EL (cell line): ENCODE measurements at places on chromosomes 3 and 15.

DNA sequence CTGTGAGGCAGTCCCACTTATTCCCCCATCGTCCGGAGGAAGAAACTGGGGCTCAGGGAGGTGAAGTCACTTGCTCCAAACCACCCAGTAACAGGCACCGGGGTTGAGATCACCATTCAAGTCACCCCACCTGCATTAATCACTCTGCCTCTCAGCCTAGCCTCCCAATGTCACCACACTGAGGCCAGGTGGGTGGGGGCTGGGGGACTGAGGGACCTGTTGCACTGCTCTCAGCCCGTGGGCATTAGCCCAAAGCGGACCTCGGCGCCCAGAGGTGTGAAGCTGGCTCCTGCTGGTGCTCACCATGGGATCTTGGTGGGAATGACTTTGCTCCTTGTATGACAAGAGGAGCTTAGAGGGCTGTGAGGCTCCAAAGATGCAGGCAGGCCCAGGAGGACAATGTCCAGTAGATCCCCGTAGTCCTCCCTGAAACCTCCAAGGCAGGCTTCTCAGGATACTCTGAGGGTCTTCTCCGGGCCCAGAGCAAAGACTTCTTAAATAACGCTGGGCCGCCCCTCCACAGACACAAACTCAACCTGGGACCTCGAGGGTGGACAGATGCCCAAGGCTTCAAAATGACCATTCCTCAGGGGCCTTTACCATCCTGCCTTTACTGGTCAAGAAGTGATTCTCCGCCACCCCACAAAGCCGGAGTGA lies 1.7 kb downstream of the NT5DC2 start:
- no peak for DNase-seq

- DNase-seq: no peak
Measured at GRCh38 chr3:16059081-16059537, 115.4 kb upstream of the GALNT15 start.

GRCh38 chr3:38690185-38690584 lies 40.7 kb upstream of the SCN5A start:
- no peak for DNase-seq

DNA sequence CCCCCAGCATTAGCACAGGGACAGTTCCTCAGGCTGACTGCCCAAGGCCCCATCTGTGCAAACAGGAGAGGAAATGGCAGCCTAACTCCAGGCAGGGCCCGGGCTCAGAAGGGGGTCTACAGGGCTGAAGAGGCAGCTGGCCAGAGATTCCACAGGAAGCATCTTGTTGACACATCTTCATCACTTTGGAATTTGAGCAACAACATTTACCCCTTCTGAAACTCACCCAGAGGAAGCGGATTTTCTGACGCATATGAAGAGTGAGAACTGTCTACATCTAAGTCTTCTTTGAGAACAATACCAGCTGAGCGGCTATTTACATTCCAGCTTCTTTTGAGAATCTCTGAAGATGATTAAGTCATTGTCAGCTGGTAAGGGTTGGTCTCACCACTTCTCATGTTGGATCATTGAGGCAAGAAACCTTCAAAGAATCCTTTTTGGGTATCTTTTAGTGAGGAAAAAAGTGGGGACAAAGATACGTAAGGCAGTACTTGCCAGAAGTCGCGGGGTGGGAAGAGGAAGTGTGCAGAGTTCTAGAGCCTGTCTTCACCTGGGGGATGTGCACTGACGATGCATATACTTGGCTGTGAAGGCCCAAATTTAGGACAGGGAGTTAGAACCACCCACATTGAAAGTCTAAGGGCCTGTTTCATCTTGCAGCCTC lies 25.4 kb upstream of the SRP14 start:
- DNase-seq: peak; percentile 87

DNA sequence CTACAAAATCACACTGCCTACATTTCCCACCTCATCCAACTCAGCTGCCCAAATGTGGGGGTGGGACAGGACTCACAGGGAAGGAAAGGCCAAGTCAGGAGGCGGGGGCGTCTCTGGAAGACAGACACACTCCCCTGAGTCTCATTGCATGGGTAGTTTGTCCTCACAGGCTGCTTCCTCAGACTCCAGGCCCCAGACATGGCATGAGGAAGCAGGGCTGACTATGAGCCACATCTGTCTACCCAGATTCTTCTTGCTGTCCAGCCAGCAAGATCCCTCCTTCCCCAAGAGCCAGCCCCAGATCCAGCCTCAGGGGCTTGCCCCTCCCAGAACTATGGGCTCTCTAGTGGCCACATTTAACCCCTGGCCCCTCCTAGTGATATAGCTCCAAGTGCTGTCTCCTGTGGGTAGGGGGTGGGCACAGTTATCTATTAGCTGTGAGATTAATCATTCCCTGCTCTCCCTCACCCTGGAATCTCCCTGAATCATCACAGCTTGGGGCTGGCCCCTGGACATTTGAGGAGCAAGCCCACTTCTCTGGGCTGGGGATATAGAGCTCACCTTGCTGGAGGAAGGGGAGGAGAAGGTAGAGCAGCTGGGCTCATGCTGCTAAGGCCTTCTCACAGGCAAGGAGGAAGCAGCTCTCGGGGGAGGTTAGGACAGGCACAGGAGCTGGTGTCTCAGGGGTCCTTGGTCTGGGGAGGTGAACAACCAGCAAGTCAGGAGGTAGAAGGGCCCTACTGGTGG lies 2.1 kb upstream of the CCDC33 start:
- DNase-seq: no peak

- DNase-seq: no peak
Measured at GRCh38 chr3:84108442-84108971, 850.3 kb upstream of the CADM2 start.

- DNase-seq: no peak
Measured at GRCh38 chr3:148975248-148975647, 16.1 kb upstream of the GYG1 start.

DNA sequence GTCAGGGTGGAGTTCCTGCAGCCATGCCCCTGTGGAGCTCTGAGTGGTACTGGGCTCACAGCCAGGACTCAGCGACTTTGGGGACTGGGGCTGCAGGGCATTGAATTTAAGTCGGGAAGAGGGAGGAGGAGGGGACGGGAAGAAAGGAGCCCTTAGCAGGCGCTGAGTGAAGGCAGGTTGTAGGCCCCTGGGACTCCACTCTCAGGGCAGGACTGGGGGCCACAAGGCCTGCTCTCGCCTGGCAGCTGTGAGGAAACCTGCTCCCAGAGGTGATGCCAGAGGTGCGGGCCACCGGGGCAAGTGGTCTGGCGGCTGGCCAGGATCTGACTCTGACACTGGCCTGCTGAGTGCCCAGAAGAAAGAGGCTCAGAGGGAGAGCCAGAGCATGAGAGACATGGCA lies 73.5 kb downstream of the EPHB3 start:
- no peak for DNase-seq

GRCh38 chr3:162776148-162776547 lies 1279.5 kb downstream of the OTOL1 start:
- DNase-seq: no peak

GRCh38 chr3:190096345-190096744 lies 24.4 kb downstream of the P3H2 start:
- DNase-seq: no peak

GRCh38 chr3:61078048-61078752 lies 173.1 kb downstream of the FHIT start:
- no peak for DNase-seq

DNA sequence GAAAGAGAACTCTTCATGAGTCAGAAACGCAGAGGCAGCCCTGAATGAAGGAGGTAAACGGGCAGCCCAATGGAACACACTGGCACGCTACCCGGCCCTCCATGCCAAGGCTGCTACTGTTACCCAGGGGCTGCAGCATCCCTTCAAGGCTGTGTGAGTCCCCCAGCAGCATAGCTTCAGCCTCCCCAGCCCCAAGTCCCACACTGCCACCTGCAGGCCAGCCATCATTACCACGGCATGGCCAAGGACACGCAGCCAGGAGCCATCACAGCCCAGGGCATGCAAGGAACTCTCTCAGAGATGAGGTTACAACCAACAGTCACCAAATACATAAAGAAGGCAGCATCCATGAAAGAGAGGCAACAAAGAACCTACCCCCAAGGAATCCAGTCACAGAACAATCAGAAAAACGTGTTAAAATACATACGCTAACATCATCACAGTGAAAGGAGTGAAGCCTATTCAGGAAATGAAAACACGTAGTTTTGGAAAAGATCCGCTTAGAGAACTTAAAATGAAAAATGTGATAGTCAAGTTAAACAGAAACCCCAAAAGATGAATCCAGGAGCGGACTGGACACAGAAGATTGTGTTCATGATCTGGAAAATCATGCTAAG lies 22.4 kb downstream of the PLA2G4F start:
- peak; percentile 54 for DNase-seq

DNA sequence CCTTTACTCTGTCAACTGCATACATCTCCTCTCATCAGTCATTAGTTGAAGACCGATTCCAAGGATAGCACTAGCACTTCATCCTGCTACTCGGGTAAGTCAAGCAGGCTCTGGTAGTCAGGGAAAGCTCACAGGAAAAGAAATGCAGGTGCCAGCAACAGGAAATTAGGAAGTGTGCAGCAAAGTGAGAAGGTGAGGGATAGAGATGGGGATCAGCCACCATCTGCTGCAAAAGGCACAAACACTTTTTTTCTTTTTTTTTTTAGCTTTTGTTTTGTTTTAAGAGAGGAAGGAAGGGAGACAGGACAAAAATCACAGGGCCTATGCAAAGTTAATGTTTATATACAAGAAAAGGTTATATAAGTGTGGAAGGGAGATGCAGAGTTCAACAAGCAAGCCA lies 9.0 kb upstream of the BTLA start:
- no peak for DNase-seq

DNA sequence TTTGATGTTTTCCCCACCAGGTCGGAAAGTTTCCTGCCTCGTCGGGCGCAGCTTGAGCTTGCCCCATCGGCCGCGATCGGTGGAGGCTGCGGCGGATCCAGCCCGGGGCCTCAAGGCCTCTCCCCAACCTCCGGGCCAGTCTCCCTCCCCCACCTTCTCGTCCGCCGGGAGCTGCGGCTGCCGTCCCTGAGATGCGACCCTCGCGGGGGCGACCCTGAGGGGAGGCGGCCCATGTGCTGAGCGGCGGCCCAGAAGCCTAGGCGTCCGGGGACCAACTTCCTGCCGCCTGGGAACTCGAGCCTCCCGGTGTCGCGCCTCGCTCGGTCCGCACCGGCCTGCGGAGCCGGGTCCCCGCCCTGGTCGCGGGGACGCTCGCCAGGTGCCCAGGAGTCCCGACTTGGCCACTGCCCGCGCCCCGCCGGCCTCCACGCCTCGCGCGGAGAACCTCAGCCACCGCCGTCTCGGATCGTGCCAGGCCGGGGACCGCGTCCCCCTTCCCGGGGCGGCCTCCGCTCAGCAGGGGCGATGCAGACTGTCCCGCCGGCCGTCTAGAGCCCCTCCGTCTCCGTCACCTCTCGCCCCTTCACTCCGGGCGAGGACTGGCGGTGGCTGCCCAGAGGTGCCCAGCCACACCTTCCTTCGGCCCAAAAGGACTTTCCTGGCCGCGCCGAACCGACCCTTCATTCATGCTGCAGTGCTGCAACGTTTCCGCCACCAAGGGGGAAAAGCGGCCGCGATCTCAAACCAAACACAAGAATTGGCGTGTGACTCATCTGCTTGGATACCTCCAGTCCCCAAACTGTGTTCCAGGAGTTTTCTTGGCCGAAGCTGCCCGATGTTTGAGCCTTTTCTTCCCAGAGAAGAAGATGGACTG lies 656 bp downstream of the SLMAP start:
- DNase-seq: peak; percentile 80

GRCh38 chr3:15174953-15175352 lies 31.1 kb upstream of the CAPN7 start:
- no peak for DNase-seq

DNA sequence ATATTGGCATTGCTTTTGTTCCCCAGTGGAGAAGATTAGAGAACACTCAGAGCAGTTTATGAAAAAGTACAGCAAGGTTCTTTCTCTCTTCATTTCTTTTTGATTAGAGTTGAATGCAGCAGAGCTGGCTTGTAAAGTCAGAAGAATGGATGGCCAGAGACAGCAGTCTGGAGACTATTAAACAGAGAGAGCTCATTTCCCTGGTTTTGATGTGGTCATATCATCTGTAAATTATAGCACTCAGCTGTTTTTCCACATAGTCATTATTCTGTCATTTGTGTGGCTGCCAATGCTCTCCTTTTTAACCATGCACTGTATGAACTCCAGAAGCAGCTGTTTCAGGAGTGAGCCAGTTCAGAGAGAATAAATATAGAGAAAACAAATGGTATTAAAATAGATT lies 177.4 kb upstream of the CRBN start:
- no peak for DNase-seq

- DNase-seq: no peak
Measured at GRCh38 chr3:38564631-38565338, 68.6 kb downstream of the EXOG start.

- no peak for DNase-seq
Measured at GRCh38 chr3:77475507-77475906, 435.6 kb downstream of the ROBO2 start.

GRCh38 chr15:82828075-82828474 lies 18.6 kb downstream of the WHAMM start:
- DNase-seq: no peak

GRCh38 chr15:100932676-100933348 lies 13.7 kb downstream of the LRRK1 start:
- peak; percentile 55 for DNase-seq

GRCh38 chr15:79570004-79570403 lies 137.9 kb downstream of the MINAR1 start:
- DNase-seq: no peak

GRCh38 chr3:45885979-45886705 lies at the start of gene CCR9:
TSS of gene CCR9 (plus strand) at chr3:45886543. CDS start at chr3:45894934, 8,391 bp downstream.
- no peak for DNase-seq

DNA sequence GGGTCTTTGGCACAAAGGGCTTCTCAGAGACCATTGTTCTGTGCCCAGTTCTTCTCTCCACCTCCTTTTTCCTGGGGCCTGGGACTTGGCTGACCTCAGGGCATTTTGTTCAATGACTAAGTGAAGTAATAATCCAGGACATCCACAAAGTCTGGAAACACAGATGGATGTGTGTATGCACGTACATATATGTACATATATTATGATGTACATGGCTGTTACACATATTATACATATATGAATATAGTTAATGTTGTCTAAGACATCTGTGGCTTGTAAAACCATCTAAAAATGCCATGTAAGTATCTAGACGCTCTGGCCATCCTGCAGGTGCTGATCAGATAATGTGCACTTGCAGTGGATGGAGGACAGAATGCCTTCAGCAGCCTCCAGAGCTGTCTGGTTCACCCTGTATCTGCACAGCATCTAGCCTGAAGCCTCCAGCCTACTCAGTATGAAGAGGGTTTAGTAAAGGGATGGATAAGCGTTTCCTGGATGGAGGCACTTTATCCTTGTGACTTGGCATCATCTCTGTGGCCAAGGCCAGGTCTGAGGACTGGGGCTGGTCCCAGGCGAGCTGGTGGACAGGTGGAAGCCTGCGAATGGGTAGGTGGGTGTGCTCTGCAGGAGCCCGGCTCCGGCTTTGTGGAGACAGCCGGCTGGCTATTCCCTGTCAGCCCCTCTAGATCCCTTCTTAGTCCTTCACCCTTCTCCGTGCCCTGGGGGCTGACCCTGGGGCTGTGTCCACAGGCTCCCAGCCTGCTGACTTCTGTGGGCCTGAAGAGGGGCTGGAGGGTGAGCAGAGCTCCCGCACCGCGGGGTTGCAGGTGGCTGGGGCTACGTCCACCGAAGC lies 88.4 kb downstream of the WNT7A start:
- DNase-seq: no peak
